ENCODE measurements at places on chromosomes 3 and 15.

GRCh38 chr3:115630850-115631249 is 7.5 kb downstream of the GAP43 start:
- no peak for DNase-seq

DNA sequence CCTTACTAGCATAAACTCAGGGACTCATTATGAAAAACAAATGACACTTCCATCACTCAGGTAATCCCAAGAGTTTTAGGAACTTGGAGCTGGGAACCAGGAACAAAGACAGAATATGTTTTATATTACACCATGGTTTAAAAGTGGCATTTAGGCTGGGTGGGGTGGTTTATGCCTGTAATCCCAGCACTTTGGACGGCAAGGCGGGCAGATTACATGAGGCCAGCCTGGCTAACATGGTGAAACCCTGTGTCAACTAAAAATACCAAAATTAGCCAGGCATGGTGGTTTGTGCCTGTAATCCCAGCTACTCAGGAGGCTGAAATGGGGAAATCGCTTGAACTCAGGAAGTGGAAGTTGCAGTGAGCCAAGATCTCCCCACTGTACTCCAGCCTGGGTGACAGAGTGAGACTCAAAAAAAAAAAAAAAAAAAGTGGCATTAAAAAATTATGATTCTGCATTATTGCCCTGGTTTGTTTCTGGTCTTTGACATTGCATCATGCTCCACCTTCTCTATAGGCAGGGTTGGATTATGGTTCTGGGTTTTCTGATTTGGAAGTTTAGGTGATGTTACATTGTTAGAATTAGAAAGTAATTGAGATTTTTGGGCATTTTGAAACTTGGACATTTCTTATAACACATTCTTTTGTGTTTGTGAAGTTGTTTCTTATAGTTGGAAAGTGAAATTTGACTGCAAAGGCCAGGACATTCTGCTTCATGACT is 19.0 kb downstream of the SQOR start:
- DNase-seq: no peak

- no peak for DNase-seq
Measured at GRCh38 chr3:171315101-171315500, 145.1 kb downstream of the TNIK start.

DNA sequence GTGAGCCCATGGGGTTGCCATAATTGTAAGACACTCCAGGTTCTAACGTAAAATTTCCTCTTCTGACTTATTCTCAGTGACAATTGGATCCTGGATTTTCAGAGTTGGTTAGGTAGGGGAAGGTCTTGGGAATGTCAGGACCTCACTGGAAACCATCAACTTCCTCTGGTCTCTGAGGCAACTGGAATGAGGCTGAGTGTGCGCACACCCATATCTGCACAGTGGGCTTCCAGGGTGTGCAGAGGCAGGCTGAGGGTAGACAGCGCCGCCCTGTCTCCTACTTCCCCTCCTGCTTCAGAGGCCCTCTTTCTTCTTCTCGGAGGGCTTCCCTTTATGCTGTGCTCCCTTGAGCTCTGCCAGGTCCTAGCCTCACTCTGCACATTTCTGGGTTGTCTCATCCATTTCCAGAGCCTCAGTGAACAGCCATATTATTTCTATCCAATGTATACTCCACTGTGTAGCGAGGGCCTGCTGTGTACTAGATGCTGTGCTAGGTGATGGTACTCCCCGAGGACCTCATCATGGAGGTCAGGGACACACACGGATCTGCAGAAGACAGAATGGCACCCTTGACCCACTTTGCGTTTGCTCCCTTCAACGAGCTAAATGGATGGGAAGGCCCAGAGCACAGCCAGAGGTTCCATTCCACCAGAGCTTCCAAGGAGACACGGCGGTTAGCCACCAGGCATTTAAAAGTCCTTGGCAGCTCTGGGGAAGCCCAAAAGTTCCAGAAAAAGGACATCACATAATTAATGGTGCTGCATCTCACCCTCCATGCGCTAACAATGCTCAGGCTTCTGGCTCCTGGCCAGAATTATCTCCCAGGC is 18.3 kb downstream of the ACAA1 start:
- no peak for DNase-seq

DNA sequence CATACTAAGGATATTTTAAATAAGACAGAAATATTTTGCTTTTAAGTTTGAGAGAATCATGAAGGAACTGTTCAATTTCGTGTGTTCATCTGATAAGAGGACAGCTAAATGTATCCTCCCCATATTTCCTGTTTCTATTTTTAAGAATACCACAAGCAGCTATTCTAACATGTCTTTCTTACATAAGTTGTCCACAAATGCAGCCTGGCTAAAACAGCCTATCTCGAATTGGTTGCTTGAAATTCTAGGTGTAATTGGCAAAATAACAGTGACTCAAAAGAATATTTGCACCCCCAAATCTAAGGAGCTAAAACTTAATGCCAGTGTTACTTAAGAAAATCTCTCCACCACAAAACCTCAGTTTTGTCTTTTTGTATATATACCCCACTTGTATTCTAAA is 35.0 kb downstream of the BTLA start:
- DNase-seq: no peak

DNA sequence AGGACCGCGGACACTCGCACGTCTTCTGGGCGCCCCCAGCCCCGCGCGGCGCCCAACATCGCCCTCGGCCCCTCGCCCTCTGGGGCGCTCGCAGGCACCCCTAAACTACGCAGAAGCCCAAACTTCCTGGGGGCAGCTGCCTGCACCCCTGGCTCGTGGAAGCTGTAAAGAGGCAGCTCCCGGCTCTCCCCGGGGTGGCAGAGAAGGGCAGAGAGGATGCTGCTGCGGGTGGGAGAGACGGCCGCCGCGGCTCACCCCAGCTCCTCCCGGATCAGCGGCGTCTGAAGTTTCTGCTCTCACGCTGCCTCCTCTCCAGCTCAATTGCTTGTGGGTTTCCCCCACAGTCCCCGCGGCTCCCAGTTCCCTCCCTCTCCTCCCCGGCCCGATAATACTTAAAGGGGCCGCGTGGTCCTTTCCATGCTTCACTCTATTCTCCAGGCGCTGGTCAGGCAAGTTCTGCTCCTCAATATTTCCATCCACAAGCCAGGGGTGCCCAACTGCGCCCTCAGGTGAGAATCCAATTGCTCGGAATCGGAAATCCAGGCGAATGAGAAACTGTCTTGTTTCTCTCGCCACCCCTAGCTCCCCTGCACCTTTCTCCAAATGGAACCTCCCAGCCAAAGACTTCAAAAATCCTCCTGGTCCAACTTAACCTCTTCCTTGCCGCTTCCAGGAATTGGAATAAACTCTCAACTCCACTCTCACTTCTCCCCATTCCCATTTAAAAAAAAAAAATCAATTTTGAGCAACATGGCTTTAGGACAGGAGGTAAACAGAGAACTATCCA is 748.5 kb downstream of the ROBO1 start:
- no peak for DNase-seq

DNA sequence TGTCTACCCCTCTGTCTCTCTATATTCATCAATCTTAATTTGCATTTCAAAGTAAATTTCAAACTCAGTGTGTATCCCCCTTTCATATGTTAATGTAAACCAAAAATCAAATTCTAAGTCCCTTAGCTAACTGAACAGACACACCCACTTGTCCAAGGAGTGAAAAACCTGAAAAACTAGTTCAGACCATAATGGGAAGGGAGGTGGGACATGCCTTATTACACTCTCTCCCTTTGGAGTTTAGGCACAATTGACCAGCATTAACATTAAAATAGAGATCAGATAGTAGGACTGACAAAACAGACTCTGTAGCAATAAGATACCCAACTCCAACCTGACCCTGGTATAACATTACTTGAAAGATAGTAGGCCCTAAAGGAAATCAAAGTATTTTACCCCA is 247.7 kb upstream of the GADL1 start:
- DNase-seq: no peak

DNA sequence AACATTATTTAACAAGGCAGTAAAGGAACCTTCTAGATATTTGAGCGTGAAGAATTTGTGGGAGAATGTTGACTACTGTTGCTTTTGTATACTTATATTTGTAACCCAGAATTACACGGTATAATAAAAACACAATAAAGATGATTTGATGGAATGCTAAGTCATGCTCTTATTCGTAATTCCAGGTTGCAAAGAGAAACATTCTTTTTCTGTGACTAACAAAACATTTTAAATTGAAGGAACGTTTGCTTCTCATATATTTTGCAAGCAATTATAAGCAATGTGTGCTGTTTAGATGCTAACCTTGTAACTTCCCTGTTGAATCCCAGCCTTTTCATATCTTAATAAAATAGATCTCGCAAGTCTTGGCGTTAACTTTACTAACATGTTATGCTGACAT is 124.4 kb upstream of the CGNL1 start:
- DNase-seq: no peak

DNA sequence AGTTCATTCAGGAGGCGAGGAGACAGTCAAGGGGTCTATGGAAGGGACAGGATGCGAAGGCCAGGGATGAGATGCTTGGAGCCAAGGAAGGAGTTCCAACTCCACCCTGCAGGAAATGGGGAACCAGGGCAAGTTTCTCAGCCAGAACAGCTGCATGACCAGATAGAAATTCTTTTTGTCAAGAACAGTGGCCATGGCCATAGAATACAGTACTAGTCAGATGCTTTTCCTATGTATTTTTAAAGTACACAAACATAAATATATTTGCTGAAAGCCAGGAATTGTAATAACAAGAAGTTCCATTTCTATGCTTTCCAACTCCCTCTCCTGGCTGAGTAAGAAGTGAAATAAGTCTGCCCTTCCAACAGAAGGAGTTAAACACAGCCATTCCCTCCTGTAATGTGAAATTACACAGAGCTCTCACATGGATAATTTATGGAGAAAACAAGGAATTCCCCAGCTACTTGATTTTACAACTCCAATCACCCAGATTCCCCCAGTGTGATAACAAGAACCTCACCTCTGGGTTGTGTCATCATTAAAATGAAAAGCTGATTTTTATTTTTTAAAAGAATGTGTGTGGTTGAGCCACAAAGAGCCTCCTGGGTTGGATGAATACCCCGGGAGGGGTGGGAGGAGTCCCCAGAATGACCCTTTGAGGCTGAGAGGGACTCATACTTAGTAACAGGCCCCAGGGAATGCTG is 124.6 kb upstream of the ARHGEF3 start:
- no peak for DNase-seq

- DNase-seq: no peak
Measured at GRCh38 chr3:134711284-134711683, 60.5 kb upstream of the KY start.

- peak; percentile 60 for DNase-seq
Measured at GRCh38 chr3:129120254-129121004, 1.2 kb downstream of the RAB43 start.

DNA sequence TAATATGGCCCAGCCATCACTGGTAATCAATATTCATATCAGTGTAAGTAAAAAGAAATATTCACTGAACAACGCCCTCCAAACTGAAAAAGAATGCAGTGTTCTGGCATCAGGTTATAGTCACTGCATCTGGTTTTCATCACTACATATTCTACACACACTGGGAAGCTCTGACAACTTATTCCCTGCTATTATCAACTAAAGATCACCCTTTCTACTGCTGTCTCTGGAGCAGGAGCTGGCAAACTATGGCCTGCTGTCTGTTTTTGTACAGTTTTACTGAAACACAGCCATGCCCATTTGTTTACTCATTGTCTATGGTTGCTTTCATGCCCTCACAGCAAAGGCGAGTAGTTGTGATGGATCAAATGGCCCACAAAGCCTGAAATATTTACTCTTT is 35.3 kb downstream of the TUBGCP4 start:
- no peak for DNase-seq

DNA sequence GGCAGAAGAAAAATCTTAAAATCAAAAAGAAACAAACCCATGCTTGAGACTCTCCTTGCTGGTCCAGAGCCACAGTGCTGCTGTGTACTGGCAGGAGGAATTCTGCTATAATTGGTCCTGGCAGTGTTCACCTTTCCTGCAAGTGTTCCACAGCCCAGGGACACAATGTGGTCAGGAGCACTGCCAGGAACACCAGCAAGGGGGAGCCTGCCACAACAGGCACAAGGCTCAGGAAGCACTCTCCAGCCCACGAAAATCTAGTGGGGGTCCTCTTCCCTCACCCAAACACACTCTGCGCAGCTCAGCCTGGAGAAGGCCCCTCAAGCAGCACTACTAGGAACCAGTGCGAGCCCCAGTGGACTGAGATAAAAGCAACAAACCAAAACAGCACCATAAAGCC is 92.9 kb downstream of the UBE3A start:
- no peak for DNase-seq

DNA sequence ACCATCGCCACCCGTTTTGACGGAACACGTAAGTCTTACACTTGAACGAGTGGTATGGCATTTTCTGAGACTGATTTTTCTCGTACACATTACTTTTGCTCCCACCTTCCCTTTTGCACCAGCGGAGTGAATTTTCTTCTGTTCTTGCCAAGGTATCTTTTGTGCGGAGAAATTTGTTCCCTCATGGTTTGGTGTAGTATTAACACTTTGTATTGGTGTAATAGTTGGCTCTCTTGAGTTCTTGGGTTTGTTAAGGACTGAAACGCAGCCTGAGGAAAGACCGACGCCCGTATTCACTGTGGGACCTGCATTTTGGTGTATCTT is 420 bp downstream of the KCNH8 start:
- no peak for DNase-seq

GRCh38 chr3:129435367-129435766 is 4.4 kb downstream of the MBD4 start:
- DNase-seq: no peak

- DNase-seq: no peak
Measured at GRCh38 chr3:127234778-127235177, 41.8 kb downstream of the PRR23E start.

- DNase-seq: no peak
Measured at GRCh38 chr3:25884981-25885380, 95.1 kb downstream of the OXSM start.

GRCh38 chr15:93823971-93824913 is 407.1 kb upstream of the MCTP2 start:
- no peak for DNase-seq

DNA sequence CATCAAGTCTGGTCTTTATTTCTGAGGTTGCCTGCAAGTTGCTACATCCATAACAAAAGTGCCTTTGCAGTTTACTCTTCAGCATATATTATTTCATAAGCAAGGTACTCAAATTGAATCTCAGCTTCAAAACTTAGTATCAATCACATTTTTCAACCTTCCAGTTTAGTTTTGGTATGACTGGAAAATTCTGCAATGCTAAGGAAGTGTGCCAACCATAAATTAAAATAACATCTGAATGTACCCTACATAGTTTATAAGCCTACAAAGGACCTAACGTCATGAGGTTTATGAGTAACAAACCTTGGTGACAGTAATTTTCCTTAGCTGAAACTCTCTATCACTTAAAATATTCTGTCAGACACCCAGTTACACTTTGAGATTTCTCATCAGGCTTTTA is 62.8 kb downstream of the THBS1 start:
- no peak for DNase-seq

- no peak for DNase-seq
Measured at GRCh38 chr3:149310796-149311534, 22.5 kb downstream of the TM4SF18 start.

DNA sequence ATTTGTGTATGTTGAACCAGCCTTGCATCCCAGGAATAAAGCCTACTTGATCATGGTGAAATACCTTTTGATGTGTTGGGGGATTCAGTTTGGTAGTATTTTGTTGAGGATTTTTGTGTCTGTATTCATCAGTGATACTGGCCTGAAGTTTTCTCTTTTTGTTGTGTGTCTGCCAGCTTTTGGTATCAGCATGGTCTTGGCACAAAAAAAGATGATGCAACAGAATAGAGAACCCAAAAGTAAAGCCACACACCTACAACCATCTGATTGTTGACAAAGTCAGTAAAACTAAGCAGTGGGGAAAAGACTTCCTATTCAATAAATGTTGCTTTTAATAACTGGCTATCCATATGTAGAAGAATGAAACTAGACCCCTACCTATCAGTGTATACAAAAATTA is 77.6 kb downstream of the TCF12 start:
- DNase-seq: no peak

GRCh38 chr15:82970696-82971095 is 15.3 kb upstream of the RAMAC start:
- no peak for DNase-seq

Data from activated naive CD4-positive, alpha-beta T cell (primary cell).